ENCODE measurements at places on chromosomes 16 and 17.

- no peak for DNase-seq
Observed at GRCh38 chr17:2212400-2212981, 91.1 kb downstream of the SMG6 start.

- no peak for DNase-seq
Observed at GRCh38 chr16:680625-680945, 375 bp downstream of the STUB1 start.

DNA sequence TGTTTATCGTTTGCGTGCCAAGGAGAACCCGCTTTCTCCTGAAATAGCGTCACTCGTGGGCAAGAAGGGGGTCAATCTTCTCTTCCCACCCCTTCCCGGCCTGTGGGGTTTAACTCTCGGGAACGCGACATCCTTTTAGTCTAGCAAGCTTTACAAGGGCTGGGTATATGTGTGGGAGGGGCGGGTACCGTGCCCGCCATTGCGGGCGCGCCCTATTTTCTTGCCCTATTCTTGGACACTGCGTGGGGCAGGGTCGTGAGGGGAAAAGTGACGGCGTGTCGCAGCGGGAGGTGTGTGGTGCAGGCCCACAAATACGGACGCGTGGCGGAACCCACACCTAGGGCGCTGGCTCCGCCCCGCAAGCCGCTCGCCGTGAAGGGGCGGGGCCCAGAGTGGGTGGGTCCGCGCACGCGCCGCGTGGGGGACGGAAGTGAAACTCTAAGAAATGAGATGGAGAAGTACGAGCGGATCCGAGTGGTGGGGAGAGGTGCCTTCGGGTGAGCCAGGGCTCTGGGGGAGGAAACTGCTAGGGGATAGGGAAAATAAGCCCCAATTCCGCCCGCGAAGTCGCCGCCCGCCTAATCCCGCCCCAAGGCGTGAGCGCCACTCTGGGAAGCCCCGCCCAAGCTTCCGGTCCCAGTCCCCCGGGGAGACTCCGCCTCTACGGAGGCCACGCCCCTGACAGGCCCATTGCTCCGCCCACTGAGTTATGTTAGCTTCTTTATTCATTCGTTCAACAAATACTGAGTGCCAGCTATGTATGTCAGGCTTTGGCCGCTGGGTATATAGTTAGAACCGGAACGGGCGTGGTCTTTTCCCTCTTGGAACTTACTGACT lies at the start of gene NEK8:
Gene NEK8 (plus strand): TSS at position 425 of the 837 bp plus-strand sequence. CDS start 26 bp downstream, at position 451.
- DNase-seq: peak; percentile 97

DNA sequence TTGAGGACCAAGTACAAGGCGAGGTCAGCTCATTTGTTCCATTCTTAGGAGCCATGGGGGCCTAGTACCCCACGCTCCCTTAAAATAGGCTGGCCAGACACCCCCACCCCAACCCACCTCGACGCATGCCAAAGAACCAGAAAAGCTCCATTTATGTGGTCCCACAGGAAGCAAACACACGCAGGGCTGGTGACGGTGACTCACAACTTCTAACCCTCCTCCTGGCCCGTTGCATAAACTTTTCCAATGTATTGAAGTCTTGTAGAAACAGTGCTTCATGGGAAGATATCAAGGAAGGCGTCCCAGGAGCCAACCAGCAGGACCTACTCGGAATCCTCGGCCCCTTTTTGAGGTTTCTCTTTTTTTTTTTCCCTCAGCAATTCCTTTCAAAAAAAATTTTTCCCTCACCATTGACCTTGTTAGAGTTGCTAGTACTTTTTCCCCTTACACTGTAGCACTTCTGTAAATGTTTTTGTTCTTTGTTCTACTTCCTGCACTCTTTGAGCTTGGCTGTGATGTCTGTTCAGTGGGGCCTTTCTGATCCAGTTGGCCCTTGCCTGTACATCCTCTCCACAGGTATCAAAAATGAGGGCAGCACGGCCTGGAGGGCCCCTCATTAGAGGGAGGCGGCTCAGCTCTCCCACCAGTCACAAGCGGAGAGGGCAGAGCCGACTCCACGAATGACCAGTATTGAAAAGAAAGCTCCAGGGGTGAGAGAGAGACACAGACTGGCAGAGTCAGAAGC lies 208.3 kb downstream of the RGS9 start:
- no peak for DNase-seq

GRCh38 chr16:23907903-23908302 lies 72.1 kb downstream of the PRKCB start:
- DNase-seq: no peak

DNA sequence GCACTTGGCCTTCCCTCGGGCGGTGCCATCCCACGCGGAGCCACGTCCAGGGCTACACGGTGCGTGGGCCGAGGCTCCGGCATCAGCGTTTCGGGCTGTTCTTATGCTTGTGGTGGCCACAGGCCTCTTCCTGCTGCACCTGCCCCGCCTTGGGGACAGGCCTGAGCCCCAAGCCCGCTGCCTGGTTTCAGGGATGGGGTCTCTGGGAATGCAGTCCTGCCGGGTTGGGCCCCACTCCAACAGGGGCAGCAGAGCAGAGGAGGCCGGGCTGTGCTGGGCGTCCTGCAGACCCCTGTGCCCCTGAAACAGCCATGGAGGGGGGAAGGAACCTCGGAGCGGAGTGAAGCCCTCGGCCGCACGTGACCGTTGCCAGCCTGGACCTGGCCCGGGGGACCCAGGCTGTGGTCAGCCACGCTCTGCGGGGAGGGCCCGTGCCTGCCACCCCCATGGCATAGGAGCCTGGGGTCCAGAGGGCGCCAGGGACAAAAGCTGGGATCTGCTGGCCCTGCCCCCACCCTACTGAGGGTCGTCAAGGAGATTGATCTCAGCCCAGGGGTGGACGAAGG lies 453 bp upstream of the WFIKKN1 start:
- DNase-seq: no peak

GRCh38 chr16:20901436-20902112 lies 1.0 kb downstream of the LYRM1 start:
- peak; percentile 52 for DNase-seq

DNA sequence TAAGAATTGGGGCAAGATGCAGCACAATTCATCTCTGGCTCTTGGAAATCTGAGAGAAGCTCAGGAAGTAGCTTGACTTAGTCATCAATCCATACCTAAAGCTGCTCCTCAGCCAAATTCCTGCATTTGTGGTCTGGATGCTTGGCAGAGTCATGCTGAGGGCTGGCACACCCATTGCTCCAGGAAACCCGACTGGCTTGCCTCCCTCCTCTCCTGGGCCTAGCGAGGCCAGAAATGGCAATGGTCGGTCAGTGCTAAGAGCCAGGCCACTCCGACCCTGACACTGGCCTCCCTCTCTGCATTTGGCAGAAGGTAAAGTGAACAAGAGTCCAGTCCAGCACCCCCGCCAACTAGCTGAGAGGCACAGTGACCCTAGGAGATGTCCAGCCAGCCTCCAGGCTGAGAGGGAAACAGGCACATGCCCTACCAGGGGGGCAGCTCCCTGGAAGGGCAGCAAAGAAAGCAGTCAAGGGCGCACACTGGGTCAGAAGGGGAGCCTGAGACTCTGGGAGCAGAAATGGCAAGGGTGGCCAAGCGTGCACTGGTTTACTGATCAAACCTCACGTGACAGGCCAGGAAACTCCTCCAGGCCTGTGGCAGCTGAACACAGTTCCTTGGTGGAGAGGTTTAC lies 10.0 kb downstream of the POLDIP2 start:
- DNase-seq: no peak

DNA sequence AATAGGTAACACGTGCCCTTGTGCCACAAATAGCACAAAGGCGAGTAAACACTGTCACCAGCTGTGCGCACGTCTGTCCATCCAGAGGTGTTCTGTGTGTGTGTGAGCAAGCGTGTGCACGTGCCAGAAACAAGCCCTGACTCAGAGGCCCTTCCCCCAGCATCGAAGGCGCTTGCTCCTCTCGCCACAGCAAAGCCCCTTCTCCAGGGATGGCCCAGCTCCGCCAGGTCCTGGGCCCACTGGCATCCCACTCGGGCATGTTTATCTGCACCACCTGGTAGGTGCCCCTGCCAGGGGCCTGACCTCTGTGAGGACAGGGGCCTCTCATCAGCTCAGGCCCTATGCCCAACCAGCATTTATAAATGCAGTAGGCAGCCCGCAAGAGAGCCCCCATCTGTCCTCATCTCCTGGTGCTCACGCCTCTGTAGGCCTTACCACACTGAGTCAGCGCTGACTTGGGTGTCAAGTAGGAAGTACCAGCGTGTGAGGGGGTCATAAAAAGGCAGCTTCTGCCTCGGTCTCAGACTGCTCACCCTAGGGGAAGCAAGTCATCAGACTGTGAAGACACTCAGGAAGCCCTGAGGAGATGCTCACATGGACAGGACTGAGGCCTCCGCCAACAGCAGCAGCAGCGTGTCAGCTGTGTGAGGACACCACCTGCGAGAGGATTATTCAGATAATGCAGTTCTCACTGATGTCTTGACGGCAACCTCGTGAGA lies 10.8 kb downstream of the TMEM235 start:
- DNase-seq: peak; percentile 61

DNA sequence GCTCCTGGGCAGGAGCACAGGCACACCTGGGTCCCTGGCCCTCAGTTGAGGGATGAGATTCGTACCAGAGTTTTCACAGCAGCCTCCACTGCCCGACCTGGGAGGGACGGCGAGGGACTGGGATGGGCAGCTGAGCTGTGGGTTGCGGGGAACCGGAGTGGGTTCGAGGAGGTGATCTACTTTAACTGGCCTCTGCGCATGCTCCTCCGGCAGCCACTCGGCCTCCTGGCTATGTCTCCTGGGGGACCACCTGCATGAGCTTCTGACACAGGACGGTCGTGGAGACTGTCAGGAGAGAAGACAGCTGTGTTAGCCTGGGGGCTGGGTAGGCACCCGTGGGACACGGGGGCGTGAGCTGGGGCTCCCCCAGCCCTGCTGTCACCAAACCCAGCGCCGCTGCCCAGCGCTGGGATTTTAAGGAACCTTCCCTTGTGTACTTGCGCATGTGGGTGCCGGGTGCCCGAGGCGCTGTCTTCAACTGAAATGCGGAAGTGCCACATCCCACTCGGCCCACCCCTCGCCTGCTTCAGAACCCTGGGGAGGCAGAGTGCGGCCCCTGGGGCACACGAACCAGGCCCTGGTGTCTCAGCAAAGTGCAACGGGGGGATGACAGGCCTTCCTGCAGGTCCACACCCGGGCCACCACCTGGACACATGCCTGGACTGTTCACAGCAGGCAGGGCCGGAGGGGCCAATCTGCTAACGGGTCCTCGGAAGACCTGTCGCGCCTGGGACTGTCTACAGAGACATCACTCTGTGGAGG lies 36.4 kb downstream of the SLC7A5 start:
- DNase-seq: peak; percentile 63

GRCh38 chr17:69096541-69096940 lies 35.8 kb upstream of the ABCA9 start:
- DNase-seq: no peak

DNA sequence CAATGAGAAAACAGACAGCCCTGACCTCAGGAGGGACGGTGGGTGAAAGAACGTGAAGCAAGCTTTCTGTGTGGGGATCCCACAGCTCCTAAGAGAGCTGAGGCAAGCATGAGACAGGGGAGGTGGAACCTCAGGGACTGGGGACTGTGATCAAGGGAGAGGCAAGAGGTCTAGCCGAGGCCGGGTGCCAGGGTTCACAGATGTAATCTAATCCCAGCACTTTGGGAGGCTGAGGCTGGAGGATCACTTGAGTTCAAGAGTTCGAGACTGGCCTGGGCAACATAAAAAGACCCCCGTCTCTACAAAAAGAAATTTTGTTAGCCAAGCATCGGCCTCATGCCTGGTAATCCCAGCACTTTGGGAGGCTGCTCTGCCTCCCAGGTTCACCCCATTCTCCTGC lies 4.5 kb upstream of the ADAM11 start:
- DNase-seq: no peak

DNA sequence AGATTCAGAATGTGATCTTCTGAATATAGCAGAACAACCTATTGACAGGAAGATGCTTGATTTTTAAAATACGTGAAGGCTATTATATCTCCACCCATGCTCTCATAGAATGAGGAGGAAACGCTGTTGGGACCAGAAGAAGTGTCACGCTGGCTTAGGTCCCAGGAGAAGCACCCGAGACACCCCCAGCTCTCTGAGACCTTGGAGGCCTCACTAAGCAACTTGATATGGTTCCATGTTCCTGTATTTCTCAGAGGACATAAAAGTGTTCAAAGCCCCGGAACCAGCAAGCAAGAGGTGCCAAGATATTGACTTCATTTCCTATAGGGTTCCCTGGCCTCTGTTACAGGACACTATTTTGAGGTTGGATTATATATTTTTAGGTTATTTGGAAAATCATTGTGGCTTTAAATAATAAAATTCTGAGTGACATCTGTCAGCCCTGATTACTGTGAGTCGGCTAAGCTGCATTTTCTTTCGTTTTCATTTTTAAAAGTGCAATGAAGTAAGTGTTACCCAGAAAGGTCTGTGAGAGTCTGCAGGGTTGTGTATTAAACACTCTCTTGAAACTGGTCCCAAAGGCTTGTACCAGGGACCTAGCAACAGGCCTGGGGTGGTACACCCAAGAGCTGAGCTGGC lies 400.0 kb downstream of the SOX9 start:
- DNase-seq: no peak

GRCh38 chr16:70681382-70682238 lies 4.2 kb downstream of the MTSS2 start:
- DNase-seq: no peak

GRCh38 chr16:20884240-20884556 lies 16.0 kb downstream of the DCUN1D3 start:
- DNase-seq: no peak

DNA sequence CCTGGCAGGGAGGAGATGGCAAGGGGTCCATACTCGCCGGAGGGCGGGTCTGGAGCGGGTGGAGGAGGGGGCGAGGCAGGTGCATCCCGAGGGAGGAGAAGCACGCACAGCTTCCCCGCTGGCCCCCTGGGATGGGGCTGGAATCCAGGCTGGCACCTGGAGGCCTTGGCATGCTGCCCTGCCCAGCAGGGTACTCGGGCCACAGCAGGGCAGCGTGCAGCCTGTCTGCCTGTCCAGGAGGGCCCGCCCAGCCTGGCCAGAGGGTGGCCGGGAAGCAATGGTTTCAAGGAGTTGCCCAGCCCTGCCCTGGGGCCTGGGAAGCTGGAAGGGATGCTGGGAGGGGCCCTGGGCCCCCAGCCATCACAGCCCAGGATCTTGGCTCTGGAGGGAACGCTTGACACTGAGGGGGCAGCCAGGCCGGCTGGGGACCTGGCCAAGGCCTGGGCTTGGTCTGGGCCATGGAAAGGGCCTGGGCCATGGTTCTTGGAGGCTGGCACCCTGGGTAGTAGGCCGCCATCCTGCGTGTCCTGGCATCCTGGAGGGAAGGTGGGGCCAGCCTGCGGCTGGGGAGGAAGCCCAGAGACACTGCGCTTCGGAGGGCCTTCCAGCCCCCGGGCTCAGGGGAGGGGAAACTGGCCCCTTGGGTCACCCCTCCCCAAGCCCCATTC lies 1.1 kb downstream of the GLIS2 start:
- DNase-seq: no peak

GRCh38 chr16:80614908-80615671 lies 74.3 kb downstream of the DYNLRB2 start:
- no peak for DNase-seq
